Right atrium auricular region (tissue), 2 donors: ENCODE measurements at places on chromosomes 2 and 18. TPM values are rescaled to one million over a fixed set of nuclear protein-coding genes. Genes with fewer than 3 reads are reported as not detected.

- DNase-seq: no peak
These were observed 890 bp upstream of the SLC4A3 start for GRCh38 chr2:219626540-219626939.

GRCh38 chr2:222423632-222424275 is 589 bp upstream of the SGPP2 start:
- DNase-seq: no peak

- no peak for DNase-seq
These were observed 158.4 kb downstream of the SH3RF3 start for GRCh38 chr2:109287413-109287812.

- no peak for DNase-seq
These were observed 130.2 kb downstream of the SLC4A10 start for GRCh38 chr2:161754379-161754778.

GRCh38 chr2:6394276-6394675 is 471.4 kb downstream of the CMPK2 start:
- DNase-seq: no peak

Gene ABCB11
- 0.33 TPM for total RNA-seq

- DNase-seq: no peak
These were observed 464 bp downstream of the CYBRD1 start for GRCh38 chr2:171522788-171523087.

Gene FASTKD1
- total RNA-seq: 26.7 TPM

DNA sequence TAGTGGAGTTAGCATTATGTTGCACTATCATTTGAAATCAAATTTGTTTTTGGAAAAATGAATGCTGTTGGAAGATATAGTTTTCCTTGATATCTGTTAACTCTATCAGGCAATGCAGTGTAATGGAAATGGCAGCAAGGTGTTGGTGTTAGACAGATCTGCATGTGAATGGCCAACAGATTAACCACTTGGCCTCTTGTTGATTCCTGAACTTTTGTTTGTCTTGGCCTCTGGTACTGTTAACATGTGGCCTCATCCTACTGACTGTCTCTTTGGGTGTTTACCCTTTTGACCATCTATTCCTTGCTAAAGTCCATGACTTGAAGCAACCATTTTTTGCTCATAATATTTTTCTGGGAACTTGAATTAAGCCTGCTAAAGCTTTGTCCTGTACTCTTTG is 110.2 kb upstream of the CDH2 start:
- DNase-seq: no peak

Gene NYAP2
- not detected for total RNA-seq

Gene TRPM8
- total RNA-seq: not detected

DNA sequence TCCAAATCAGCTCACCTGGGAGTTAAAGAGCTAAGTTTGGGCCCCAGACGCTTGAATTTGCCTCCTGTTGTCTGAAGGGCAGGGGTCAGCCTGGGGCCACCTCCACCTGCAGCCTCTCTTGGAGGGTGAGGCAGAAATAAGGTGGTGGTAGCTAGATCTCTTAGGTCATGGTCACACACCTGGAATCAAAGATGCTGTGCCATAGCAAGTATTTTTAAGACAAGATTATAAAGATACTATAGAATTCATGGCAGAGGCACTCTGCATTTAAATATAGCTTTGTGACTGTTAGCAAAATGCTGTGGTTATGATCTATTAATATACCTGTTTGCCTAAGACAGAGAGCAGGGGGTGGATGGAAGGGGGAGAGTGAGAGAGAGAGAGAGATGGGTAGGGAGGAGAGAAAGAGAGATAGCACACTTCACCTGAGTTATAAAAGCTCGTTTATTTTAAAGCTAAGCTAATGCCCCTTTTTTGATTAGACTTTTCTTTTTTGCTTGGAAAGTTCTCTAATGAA is 242.7 kb downstream of the TMEM182 start:
- no peak for DNase-seq

Gene OTX1
- not detected for total RNA-seq

DNA sequence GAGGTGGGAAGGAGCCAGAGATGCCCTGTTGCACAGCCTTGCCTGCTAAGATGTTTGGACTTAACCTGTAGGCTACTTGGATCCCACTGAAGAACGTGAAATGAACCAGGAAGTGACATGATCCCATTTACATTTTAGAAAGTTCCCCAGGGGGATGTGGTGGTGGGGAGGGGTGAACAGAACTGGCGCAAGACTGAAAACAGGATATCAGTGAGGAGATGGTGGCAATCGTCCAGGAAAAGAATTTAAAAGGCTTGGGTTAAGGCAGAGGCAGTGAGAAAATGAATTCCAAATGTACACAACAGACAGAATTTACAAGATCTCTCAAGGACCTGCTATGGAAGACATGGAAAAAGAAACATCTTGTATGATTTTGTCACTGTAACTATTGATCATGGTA is 42.3 kb downstream of the SULT1C2 start:
- DNase-seq: no peak

Gene COL4A3
- 8.0 TPM for total RNA-seq

GRCh38 chr2:127671557-127672302 is 3.6 kb downstream of the LIMS2 start:
- DNase-seq: peak; percentile 53
